MG63 (cell line): ENCODE measurements at places on chromosomes 2 and 18. TPM values are rescaled to one million over a fixed set of nuclear protein-coding genes. Genes with fewer than 3 reads are reported as not detected.

The ALK gene
- total RNA-seq: not detected in 2 replicates

DNA sequence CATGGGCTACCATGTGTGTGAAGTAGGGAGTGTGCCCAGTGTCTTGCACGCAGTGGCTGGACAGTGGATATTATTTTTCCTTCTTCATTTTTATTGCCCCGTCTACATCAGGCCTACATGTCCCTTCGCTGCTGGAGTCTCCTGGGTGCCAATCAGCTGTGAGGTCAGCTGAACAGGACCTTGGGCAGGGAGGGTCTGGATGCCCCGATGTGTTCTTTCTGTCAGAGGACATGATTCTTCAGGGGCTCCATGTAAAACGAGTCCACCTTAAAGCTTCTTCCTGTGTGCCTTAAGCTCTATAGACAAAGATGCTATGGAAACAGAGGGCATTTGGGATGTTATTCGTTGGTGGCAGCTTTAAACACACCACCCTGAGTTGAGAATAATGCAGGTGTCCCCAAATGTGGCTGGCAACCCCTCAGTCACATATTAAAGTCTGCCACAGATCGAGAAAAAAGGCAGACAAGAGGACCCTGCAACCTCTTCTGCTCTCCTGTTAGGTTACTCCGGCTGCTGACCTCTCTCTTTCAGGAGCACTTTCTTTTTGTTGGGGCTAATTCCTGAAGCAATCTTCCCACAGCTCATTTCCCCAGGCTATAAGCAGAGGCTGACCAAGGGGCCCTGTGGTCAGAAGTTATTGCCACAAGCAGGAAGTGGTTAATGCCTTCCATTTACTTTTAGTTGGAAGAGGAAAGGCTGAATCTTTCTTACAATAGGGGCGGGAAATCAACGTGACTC lies 20.0 kb downstream of the GREB1 start:
- no peak for DNase-seq

- no peak for DNase-seq
Measured at GRCh38 chr18:76457475-76457874, 37.6 kb downstream of the ZNF516 start.

- no peak for DNase-seq
Measured at GRCh38 chr18:79515944-79516351, 120.2 kb downstream of the NFATC1 start.

DNA sequence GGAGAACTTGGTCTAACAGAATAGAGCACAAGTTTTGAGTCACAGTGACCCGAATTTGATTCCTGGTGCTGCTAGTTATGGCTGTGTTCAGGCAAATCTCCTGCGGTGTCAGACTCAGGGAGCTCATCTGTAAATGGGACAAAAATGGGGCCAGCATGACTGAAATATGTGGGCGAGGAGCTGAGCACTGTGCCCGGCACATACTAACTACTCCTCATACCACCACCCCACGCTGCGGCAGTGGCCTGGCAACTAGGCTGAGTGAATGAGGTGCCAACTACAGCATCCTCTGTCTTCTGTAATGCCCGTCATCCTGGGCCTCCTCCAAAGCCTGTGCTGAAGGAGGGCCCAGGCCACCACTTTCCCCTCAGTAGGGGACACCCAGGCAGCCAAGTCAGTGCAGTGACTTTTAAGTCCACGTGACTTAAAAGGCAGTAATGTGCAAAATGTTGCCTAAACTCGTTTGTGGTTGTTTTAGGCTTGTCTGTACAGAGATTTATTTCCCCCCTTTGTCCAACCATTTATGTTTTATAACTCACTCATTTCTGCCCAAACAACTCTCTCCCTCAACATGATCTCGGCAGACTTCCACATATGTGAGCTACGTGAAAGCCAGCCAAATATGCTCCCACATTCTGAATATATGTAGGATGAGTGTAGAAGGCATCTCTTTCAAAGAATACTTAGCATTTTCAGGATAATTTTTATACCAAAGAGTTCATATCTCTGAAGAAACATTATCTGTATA lies 773.7 kb downstream of the TSN start:
- no peak for DNase-seq

The GEN1 gene
- 8.3 and 49.4 TPM in 2 replicates for total RNA-seq

The TEX261 gene
- total RNA-seq: 39.8 and 78.4 TPM in 2 replicates

DNA sequence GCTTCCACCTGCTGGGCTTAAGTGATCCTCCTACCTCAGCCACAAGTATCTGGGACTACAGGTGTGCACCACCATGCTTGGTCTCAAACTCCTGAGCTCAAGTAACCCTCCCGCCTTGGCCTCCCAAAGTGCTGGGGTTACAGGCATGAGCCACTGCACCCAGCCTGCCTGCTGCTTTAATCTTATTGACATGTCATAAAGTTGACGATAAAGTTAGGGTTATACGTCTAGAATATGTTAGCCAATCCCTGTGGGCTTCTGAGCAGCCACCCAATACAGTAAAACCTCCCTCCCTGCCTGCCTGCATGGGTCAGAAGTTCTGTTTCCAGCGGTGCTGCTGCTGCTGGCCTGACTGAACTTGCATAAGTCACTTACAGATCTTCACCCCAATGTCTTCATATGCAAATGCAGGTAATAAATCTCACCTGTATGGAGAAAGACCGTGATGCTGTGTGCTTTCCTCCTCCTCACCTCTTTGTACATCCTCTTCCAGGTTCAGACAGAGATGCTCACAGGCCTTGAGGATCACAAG lies 30.1 kb downstream of the TGIF1 start:
- DNase-seq: no peak

- DNase-seq: peak; percentile 38
Measured at GRCh38 chr2:45849491-45850283, 198.2 kb downstream of the PRKCE start.

The ALPG gene
- total RNA-seq: not detected in 2 replicates

DNA sequence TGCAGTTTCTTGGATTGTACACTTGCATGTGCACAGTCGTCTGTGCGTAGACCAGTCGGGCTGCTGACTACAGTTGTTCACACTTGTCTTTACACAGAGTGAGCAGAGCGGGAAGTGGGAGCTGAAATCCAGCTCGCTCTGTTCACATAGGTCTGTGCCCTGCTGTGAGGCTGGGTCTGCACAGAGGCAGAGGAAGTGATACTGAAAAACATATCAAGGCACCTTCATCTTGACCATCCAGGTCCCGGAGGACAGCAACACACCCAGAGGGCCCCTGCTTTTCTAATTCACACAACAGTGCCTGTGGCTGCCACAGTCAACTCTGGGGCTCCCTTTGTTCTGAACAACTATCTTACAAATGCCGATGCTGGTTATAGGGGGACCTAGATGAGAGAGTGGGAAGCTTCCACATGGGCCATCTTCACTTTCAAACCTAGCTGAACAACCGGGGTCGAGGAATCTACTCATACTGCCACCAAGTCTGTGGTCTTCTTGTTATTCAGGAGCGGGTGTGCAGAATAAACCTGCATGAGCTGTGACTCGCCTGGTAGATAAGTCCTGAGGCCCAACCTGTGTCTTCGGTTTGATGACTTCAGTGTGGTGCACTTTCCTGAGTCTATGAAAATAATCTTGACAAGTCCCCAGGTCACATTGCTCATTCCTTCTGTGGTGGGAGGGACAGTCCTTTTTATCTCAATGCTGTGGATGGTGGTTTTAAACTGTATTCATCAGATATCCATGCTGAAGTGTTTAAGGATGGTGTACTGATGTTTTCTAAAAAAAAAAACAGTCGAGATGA lies 3.5 kb upstream of the ADNP2 start:
- DNase-seq: no peak

The TMEM18 gene
- total RNA-seq: 19.0 and 32.5 TPM in 2 replicates
